Kidney epithelial cell (primary cell): ENCODE measurements at places on chromosomes 5 and 9.

DNA sequence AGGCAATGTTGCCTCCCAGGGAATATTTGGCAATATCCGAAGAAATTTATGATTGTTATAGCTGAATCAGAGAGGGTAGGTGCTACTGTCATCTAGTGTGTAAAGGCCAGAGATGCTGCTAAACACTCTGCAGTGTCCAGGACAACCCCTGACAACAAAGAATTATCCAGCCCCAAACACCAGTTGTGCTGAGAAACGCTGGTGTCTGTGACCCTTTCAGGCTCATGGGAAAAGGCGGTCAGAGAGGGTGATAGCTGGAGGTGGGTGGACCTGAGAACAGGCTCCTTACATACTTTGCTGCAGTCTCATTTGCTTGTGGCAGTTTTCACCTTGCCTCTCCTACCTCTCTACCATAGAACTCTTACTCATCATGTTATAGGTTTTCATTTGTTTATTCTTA is 295.3 kb upstream of the DMRT1 start:
- no peak for DNase-seq

- no peak for DNase-seq
These were observed 4.3 kb upstream of the SLC22A5 start for GRCh38 chr5:132365213-132365612.

DNA sequence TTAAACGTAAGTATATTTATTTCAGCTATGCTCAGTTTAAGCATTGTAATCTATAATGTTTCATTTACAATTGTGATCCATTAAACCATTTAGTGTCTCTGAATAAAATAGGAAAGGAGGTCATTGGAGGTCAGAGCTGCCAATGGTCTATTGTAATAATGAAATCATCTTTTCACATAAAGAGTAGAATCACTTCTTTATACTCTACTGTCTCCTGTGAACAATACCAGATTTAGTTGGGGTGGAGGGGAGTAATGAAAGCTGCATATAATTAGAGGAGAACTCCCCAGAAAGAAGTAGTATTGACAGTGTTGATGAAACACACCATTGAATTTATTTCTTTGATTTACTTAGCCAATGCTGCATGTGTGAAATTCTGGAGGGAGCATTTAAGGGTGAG is 35.1 kb upstream of the ZFYVE16 start:
- DNase-seq = no peak

DNA sequence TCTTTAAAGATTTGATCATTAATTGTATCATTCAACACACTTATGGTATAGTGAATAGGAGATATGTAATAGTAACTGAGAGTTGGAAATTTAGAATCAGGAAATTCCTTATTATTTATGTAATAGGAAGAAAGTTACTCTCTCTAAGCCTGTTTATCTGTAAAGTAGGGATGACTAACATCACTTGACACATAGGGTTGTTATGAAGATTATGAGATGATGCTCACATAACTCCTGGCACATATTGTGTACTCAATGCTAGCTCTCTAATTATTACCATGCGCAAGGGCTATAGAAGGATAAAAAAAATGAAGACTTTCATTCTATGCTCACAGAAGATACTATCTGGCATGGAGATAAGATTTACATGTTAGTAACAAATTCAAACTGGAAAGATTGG is 149.9 kb downstream of the ISOC1 start:
- no peak for DNase-seq

DNA sequence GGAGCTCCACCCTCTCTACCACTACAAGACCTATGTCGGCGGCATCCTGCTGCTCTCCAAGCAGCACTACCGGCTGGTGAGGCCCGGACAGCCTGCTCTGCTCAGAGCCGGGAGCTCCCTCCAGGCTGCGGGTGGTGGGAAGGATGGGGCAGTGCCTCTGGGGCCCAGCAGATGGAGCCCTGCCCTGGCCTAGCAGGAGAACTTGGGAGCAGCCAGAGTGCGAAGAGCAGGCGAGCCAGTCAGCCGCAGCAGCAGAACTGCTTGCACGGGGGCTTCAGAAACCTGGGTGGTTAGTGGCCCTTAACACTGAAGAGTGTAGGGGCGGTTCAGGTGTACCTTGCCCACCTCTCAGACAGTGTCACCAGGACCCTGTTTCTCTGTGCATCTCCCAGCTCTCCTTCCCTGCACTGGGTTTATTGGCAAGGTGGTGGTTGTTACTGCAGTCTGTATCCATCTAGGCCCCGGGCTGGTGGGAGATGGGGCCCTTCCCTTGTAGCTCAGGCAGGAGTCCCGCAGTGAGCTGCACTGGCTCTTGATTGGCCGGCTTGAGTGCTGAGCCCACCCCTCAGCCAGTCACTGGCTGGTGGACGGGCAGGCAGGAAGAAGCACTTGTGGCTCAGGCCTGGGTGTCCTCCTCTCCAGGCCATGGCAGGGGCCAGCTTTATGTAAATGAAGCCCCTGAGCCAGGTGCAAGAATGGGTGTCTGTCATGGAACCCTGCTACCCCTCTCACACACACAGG is 7.7 kb downstream of the B4GALT7 start:
- DNase-seq = peak; percentile 31

GRCh38 chr5:115932991-115933390 is 29.3 kb upstream of the LVRN start:
- DNase-seq = no peak

DNA sequence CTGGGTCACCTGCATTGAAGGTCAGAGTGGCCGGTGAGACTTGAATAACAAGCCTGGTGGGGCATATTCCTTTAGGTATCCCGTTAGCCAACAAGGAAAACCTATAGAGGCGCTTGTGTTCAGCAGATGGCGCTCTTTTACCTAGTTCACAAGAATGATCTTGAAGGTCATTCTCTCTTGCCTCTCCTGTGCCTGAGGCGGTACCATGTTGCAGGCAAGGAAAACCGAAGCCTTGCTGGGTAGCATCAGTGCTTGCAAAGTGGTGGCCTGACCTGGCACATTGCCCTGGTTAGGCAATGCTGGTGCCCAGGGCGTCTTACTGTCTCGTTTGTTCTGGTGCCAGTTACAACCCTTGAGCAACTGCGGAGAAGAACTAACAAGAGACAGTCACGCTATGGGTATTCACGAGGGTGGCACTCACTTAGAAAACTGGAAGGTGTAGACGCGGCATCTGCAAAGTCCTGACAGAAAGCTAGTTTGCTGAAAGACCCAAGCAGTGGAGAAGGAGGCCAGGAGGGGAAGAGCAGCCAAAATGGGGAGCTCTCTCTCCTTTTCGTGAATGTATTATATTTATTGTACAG is 56.7 kb downstream of the AOPEP start:
- DNase-seq = peak; percentile 67

DNA sequence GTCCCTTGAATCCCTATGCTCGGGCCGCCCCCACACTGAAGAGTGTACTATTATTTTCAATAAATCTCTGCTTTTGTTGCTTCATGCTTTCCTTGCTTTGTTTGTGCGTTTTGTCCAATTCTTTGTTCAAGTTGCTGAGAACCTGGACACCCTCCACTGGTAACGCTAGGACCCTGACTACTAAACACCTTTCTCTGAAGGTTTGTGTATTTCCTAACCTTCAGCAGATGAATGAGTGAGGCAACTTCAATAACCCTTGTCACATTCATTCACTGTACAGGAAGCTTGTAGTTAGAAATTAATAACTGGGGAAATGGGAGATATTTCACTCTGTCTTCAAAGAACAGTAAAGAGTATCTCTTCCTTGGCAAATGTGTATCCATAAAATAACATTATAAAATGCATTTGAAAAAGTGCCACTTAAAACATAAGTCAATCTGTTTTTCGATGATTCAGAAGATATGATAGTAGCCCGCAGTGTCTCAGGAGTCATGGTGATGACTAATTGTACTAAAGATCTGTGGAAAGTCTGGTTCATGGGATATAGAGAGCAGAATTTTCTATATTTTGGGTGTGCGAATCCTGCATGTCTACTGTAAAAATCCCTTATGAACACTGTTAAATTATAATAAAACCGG is 43.2 kb upstream of the ANKH start:
- DNase-seq = no peak

GRCh38 chr9:127166651-127167524 is 44.5 kb upstream of the ANGPTL2 start:
- DNase-seq = peak; percentile 67

DNA sequence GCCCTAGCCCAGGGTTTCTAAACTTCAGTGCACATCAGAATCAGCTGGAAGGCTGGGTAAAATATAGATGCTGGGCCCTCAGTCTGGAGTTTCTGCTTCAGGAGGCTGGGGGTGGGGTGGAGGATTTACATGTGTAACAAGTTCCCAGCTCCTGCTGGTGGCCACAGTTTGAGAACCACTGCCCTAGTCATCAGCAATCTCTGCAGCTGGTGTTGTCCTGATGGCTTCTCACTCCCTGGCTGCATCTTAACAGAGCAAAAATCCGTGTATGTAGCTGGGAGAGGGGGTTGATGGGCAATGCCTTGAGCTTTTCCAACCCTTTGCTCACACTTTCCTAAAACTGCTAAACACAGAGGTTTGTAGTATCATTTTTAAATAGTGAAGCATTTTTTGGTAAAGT is 186.0 kb upstream of the KLF9 start:
- DNase-seq = no peak

DNA sequence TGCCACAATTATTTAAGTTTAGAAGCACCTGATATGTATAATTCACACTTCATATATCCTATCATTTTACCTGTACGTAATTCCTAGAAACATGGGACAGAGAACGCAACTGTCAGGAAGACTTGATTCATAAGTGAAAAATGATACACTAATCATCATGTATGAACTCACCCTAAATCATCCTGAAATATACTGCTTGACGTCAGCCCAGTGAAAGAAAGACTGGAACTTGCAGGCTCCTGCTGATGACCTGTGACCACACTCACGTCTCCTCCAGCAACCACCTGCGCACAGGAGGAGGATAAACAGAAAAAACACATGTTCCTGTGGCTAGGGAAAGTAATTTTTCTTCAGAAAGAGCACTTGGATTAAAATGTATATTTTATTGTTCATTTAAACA is 169.7 kb downstream of the MPDZ start:
- no peak for DNase-seq
